Dermis microvascular lymphatic vessel endothelial cell (primary cell): ENCODE measurements at places on chromosomes 11 and 22.

- DNase-seq, result no peak
These were observed 520.4 kb downstream of the SOX6 start for GRCh38 chr11:15835788-15836411.

DNA sequence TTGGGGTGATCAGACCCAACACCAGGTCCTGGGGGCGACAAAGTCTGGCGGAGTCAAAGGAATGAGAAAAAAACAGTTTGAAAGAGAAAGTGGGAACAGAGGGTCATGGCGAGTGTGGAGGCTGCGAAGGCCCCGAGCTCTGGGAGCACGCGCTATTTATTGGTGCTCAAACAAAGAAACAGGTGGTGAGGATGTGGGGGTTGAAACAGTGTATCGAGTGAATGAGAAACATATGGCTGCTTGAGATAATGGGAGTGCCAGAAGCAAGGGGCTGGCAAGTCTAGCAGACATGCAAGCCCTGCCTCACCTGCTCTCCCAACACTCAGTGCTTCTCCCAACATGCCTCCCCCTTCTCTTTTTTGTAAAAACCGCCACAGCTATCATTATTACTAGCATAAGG is 7.8 kb upstream of the DUSP18 start:
- DNase-seq, result no peak

- no peak for DNase-seq
These were observed 35.0 kb downstream of the LRP5 start for GRCh38 chr11:68347345-68347744.

GRCh38 chr11:91230647-91231046 is 994.0 kb upstream of the FAT3 start:
- DNase-seq, result no peak

DNA sequence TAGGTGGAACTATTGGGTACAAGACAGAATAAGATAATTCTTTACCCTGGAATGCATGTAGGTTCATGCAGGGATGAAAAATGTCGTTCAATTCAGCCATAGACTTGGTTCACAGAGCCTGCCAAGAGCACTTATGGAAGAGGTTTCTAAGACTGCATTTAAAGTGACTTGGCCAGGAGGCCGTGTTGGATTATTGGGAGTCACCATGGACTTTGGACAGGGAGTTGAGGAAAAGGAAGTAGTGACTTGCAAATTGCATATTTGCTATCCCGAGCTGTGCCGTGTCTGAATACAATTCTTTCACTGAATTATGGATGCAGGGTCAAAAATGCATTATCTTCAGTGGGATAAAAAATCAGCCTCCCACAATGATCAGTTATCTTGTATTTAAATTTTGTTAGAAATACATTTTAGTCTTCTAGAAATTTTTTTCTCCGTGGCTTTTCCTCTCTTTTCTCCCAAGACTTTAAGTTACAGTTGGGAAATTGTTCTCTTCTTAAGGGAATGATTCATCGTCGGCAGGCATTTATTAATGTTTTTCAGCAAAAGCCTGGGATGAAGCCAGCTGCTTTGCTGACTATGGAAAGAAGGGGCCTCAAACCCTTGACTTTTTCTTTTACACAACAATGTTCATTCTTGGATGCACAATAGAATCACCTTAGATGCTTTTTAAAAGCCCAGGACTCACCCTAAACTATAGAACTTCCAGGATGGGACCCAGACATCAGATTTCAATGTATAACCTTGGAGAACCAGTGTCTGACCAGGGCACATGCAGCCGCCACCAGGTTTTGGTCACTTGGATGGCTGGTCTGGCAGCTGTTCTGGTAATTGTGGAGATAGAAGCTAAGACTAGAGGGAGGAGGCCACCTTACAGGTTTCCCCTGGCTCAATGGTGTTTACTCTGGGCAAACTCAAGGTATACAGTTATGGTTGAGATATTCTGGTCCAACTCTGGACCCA is 70.8 kb downstream of the FAT3 start:
- DNase-seq, result no peak

DNA sequence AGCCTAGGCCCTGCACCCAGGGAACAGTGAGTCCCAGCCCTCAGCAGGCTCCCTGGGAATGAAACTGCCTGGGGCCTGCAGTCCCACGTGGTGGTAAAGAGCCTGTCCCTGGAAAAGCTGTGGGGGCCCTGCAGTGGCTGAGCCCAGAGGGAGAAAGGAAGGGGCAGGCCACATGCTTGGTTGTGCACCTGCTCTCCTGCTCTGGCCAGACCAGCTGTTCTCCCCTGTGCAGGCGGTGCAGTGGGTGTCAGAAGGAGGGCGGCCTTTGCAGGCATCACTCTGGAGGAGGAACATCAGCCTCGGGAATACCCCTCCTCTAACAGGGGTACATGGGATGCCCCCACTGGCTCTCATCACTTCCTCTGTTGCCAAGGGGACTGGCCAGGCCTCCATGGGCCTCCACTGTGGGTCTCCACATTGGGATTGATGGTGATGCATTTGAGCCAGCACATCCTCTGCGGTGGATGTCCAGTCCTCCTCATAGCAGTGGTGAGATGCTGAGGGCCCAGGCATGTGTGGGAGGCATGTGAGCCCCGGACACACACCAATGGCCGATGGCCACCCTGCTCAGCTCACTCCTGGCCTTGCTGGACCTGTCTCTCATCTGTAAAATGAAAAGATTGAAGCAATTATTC is 690.4 kb downstream of the BRD1 start:
- no peak for DNase-seq

- DNase-seq, result no peak
These were observed 295.9 kb upstream of the ANO5 start for GRCh38 chr11:21896746-21897602.

- no peak for DNase-seq
These were observed 14.5 kb upstream of the CYP2R1 start for GRCh38 chr11:14906578-14906977.

DNA sequence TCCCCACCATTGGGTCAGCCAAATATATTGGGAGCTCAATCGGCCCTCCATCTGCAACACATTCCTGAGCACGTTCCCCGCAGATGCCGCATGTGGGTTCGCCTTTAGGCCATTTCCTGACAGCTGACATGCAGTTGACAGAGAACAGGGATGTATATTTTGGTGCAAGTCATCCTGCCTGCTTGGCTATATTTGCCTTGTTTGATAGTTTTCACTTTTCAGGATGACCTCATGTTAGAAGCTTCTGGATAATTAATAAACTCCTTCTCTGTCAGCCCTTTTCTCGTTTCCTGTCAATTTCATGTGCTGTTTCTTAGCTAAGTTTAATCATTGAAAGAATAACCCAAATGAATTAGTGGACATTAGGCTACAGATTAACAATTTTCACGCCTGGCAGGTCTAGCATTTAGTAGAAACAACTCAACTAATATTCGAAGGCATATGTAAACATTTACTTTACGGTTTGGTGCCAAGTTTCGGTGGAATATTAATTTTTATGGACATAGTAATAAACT is 105.8 kb upstream of the SLC5A12 start:
- no peak for DNase-seq

DNA sequence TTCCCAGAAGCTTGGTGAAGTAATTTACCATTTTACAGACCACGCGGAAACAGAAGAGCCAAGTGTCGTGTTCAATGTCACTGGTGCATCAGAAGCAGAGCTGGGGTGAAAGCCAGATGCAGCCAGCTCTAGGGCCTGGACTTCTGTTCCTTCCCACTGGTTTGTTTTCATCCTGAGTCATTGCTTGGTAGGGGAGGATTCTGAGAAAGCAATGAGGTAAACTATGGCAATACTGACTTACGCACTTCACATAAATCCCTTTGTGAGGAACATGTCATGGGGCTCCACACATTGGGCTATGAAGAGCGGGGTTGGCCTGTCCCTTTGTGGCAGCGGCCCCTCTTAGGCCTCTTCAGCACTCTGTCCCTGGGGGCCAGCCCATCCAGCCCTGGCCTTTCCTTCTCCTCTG is 52.4 kb upstream of the RBFOX2 start:
- no peak for DNase-seq

DNA sequence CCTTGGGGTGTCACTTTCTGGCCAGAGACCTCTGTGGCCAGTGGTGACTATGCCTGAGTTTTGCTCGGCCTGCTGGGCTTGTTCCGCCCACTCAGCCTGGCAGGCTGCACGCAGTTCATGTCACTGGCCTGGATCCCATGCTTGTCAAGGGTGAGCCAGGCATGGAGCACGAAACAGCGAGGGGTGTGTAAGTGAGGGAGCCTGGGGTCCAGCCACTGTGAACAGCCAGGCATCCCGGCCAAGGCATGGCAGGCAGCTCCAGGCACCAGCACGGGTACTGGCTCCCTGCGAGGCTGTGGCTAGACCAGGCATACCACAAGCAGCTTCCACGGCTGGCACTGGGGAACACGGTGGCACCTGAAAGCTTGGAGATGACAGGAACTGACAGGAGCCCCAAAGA is 214.3 kb downstream of the LRRC4C start:
- no peak for DNase-seq

DNA sequence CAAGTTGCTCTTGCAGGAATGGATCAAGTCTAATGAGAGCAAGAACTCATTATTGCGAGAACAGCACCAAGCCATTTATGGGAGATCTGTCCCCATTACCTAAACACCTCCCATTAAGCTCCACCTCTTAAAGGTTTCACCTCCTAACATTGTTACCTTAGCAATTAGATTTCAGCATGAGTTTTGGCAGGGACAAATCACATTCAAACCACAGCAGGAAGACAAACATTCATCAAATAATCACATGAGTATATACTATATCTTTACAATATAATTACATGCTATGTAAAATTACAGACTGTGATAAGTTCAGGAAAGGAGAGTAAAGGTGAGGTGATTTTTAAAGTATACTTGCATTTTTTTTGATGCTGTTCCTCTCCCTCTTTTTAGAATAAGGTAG is 6.6 kb upstream of the TEAD1 start:
- DNase-seq, result no peak

DNA sequence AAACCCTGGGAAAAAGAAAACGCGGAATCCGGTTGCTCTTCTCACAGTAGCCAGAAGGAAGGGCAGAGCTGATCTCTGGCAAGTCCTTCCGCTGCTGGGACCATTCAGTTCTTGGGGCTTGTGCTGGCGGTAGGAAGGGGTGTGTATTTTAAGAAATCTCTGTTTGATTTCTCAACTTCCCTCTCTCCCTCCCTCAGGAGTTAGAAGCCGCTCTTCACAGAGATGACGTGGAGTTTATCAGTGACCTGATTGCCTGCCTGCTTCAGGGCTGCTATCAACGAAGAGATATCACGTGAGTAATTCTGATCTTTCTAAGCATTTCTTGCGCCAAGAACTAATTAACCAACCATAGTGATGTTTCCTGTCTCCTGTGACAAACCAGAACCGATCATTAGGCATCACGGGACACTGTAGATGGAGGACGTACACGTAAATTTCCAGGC is 85.9 kb upstream of the SLC25A18 start:
- DNase-seq, result no peak

DNA sequence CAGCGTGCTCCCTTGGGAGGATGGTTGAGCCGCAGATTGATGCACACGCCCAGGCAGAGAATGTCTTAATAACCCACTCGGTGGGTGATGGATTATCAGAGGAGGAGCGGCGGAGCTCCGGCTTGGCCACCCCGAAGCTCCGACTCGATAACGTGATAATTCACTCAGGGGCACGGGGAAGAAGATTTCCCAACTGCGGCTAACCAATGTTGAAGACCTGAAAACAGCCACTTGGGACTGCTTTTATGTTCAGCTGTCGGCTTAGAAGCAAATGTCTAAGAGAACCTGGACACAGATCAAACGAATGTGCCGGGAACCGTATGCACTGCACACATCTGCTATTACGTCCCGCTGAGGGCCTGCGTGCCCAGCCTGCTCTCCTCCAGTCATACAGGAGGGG is 206.8 kb upstream of the CADM1 start:
- DNase-seq, result no peak

DNA sequence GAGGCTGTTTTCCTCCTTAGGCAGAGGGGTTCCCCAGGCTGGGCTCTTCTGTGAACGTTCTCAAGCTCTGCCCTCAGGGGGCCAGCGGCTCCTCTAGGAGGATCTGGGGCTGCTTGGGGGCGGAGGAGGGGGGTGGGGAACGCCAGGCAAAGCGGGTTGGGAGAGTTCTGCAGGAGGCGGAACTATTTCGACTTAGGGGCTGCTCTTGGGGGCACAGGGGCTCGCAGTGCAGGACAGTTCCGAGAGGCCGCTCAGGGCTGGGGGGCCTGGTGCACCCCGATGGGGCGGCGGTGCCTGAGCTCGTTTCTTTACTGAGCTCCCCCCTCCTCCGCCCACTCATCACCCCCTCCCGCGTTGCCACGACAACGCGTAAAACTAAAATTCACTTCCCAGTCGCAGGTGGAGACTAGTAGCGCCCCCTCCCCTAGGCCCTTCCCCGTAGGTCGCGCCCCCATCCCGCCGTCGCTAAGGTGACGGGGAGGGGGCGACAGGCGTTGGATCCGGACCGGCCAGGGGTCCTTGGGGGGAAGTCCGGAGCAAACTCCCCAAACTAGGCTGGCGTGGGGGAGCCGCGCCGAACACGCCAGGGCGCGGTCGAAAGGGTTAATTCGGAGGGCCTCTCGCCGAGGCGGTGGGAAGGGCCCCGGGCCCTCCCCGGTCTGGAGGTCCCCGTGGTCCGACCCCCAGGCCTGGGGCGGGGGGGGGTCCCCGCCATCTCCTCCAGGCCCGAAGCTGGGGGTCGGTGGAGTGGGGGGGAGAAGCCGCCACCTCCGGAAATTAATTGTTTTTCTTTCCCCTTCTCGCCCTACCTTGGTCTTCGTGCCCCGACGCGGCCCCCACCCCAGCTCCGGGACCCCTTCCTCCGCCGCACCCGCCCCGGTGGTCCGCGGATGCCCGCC is 857 bp downstream of the SHANK3 start:
- peak; percentile 63 for DNase-seq

GRCh38 chr11:91047882-91048281 is 825.0 kb upstream of the CHORDC1 start:
- no peak for DNase-seq

GRCh38 chr11:83115551-83115950 is 41.4 kb upstream of the PCF11 start:
- no peak for DNase-seq

DNA sequence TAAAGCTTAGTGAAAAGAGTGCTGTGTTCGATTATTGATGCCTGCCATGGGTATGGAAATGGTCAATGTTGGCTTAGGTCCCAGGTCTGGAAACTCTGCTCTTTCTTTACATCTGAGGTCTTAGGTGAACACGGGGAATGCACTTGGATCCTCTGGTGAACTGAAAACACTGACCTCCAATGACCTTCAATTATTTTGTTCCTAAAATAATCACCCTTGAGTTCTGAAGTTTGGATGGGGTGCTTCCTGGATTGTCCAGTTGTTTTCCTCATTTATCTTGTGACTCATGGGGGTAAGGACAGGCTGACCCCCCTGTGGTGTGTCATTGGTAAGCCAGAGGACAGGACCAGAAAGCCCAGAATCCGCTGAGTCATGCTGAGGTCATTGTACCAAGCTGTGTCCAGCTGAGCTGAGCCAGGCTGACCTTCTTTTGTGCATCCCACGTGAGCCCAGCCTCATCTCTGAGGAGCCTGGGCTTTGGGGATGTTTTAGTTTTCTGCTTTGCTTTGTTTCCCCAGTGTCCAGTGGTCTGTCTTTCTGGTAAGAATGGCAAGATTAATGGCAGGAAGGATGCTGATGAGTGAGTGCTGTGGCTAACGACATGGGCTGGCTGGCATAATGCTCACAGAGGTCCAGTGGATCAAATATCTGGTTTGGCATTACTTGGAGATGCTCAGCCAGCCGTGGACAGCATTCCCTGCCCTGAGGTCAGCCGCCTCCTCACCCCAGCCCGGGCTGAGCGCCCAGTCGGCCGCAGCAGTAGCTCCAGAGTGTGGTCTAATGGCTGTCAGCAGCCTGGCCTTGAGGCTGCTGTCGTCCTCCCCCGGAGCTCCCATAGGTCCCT is 35.6 kb downstream of the AMPD3 start:
- peak; percentile 93 for DNase-seq
